ENCODE measurements at places on chromosomes 5 and 9.

DNA sequence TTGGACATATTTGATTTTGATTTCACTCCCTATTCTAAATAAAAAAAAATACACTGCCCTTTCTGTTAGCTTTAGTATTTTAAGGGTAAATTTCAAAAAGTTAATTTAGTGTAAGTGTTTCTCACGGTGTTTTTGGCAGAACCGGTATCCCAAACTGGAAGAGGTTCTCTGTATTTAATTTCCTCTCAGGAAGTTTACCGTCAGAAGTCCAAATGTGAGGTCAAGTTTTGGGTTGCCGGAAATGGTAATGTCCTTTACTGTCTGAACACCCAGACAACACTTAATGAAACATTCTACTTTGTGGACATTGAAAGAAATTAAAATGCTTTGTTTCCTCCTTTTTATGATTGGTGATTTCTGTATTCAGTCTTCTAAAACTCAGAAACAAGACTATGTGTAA, 148.7 kb upstream of the CDKN2B start:
- DNase-seq = no peak

DNA sequence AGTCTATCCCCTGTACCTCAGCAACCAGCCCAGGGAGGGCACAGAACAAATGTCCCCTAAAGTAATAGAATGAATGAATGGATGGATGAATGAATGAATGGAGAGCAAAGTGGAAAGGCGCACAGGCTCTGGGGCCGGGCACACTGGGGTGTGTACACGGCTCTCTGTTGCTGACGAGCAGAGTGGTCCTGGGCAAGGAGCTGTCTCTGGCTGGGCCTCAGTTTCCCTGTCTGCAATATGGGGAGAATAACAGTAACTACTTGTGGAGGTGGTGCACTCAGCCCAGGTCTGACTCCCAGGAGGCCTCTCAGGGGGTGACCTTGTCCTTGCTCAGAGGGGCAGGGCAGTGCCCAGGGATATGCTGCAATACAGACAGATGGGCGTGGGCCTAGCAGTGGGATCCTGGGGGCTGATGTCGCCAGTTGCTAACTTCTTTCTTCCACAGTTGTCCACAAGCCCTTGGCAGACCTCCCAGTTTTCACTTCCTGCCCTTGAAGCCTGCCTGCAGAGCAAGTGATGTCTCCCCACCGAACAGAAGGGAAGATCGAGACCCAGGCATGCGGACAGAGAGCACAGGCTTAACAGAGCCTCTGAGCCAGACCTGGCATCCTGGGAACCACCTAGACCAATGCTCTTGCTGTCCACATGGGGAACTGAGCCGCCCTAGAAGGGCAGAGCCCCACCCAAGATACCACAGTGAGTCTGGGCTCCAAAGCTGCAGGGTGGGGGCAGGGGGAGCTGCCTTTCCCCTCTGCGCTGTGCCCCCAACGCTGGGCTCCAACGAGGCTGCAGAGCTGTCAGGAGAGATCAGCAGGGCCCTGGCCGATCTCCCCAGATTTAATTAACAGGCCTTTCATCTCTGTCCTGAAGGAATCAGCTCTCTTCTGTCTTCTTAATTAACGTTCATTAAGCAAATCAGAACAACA, 13.6 kb upstream of the LAMC3 start:
- DNase-seq = peak; percentile 91

DNA sequence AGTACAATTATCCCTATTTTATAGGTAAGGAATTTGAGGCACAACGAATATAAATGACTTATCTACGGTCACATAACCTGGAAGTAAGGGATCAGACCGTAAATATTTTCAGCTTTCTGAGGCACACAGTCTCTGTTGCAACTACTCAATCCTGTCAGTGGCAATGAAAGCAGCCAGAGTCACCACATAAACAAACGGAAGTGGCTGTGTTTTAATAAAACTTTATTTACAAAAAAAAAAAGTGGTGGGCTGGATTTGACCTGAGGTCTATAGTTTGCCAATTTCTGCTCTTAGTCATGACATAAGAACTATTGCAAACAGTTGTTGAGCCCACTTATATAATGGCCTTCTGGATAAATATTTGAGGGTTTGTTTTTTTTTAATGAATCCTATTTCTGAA, 29.6 kb downstream of the ZNF366 start:
- no peak for DNase-seq

- no peak for DNase-seq
Observed at GRCh38 chr5:138212828-138213160, 329 bp downstream of the CDC23 start.

DNA sequence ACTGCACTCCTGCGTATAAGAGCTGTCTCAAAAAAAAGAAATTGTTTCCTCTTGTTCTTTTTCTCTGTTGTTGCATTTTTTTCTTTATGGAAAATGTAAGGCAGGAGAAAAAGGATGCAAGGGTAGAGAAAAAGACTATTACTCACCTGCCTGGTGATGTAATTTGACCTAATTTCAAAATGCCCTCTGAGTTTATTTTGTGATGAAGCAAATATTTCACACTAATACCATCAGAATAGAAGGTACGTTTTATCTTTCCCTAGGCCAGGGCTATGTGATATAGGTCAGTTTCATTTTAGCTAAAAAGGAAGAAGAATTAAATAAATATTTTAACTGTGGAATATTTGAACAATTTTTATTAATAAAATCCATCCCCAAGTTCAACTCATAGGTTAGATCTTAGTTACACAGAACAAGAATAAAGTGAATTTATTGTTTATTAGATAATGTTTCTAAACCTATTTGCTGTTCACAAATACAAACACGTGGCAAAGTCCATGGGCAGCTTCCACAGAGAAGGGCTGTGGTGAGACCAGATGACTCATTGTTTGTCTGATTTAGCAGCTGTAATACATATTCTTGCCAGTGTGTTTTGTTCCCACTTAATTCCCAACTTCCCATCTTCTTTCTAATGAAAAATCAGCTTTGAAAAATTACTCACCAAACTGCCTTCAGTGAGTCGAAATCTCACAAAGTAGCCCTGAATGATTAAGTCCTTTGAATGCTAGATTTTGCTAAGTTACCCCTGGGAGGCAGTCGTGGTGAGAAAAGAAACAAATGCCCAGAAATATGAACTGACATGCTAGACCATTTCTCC, 52.8 kb upstream of the CCDC112 start:
- no peak for DNase-seq

Data from retina (tissue), 1 donor.